Fibroblast of skin of scalp (primary cell): ENCODE measurements at places on chromosomes 1 and 21.

- no peak for DNase-seq
Measured at GRCh38 chr1:70992521-70992920, 55.1 kb downstream of the PTGER3 start.

- DNase-seq, result no peak
Measured at GRCh38 chr1:42831273-42831672, 14.1 kb upstream of the SVBP start.

- DNase-seq, result no peak
Measured at GRCh38 chr21:35724156-35724555, 336.2 kb downstream of the SETD4 start.

DNA sequence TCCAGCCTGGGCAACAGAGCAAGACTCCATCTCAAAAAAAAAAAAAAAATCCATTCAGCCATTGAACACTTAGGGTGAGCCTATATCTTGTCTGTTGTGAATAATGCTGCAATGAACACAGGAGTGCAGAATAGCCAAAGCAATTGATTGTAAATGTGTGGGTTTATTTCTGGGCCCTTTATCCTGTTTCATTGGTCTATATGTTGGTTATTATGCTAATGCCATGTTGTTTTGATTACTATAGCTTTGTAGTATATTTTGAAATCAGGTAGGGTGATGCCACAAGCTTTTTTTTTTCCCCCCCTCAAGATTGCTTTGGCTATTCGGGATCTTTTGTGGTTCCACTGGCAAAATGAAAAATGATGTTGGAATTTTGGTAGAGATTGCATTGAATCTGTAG, 167.5 kb downstream of the LBR start:
- no peak for DNase-seq

- no peak for DNase-seq
Measured at GRCh38 chr21:43337901-43338655, 88.9 kb downstream of the SIK1 start.

DNA sequence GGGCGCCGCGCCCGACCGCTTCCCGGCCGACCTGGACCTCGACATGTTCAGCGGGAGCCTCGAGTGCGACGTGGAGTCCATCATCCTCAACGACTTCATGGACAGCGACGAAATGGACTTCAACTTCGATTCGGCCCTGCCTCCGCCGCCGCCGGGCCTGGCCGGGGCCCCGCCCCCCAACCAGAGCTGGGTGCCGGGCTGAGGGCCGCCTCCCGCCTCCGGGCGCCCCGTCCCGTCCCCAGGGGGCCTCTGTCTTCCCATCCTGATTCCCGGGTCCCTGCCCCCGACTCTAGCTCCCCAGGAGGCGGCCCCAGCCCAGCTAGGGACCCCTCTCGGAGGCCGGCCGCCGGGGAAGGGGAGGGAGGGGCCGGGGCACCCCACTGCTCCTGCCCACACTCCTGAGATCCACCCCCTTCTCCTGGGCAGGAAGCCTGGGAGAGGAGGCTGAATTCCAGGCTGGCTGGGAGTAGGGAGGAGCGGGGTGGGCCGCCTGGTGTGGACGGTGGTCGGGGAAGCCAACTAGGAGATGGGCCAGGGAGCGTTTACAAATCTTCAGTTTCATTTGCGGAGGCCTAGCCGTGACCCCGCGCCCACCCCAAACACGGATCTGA, 21.4 kb downstream of the FOXO6 start:
- DNase-seq, result peak; percentile 28

- DNase-seq, result no peak
Measured at GRCh38 chr1:221442056-221442455, 299.8 kb downstream of the DUSP10 start.

- DNase-seq, result peak; percentile 73
Measured at GRCh38 chr21:38544661-38545060, 46.4 kb upstream of the ERG start.

DNA sequence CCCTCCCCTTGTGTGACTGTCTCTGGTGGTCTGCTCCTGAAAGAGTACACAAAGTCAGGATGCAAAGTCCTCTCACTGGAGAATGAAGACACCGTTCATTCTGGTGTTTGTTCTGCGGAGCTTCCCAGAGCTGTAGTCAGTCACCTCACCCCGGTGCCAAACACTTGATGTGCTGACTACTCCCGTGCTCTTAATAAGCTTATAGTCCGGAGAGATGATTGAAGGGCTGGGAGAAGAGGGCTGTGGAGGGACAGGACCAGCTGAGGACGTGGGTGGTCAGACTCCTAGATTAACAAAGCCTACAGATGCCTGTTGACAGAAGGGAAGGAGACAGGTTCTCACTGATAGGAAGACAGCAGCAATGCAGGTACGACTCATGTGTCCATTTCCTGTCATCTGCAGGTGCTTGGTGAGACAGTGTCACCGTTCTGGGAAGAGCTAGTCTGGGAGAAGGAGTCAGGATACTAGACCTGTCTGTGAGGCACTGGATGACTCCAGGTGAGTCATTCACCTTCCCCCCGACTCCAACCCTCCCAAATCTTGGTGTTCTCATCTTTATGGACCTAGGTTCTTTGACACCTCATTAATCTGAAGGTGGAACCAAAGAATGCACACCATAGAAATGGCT, 40.4 kb upstream of the LRRN2 start:
- no peak for DNase-seq

DNA sequence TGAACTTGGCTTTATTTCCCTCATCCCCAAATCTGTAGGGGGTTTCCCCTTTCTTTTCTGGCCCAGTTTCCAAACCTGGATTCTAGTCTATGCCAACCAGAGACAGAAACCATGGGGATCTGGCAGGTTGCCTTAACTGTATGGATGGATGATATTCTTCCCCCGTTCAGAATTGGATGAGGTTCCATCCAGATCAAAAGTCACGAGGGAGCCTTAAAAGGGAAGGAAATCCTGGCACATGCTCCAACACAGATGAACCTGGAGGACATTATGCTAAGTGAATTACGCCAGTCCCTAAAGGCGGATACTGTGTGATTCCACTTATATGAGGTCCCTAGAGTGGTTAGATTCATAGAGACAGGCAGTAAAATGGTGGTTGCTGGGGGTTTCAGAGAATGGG, 124.4 kb downstream of the HUNK start:
- DNase-seq, result no peak

DNA sequence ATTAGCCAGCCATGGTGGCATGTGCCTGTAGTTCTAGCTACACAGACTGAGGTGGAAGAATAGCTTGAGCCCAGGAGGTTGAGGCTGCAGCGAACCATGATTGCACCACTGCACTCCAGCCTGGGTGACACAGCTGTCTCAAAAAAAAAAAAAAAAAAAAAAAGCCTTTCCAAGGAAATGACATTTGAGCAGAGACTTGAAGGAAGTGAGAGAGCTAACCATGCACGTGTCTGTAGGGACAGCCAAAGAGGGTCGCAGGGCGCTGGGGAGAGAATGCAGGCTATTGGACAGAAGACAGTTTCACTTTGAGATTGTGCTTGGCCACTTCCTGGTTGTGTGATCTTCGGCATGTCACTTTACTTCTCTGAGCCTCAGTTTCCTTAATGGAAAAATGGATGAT, 6.8 kb downstream of the HCRTR1 start:
- DNase-seq, result no peak
